ENCODE measurements at places on chromosomes 11 and 22.

- no peak for DNase-seq
Measured at GRCh38 chr22:29663180-29663821, 56.5 kb upstream of the CABP7 start.

DNA sequence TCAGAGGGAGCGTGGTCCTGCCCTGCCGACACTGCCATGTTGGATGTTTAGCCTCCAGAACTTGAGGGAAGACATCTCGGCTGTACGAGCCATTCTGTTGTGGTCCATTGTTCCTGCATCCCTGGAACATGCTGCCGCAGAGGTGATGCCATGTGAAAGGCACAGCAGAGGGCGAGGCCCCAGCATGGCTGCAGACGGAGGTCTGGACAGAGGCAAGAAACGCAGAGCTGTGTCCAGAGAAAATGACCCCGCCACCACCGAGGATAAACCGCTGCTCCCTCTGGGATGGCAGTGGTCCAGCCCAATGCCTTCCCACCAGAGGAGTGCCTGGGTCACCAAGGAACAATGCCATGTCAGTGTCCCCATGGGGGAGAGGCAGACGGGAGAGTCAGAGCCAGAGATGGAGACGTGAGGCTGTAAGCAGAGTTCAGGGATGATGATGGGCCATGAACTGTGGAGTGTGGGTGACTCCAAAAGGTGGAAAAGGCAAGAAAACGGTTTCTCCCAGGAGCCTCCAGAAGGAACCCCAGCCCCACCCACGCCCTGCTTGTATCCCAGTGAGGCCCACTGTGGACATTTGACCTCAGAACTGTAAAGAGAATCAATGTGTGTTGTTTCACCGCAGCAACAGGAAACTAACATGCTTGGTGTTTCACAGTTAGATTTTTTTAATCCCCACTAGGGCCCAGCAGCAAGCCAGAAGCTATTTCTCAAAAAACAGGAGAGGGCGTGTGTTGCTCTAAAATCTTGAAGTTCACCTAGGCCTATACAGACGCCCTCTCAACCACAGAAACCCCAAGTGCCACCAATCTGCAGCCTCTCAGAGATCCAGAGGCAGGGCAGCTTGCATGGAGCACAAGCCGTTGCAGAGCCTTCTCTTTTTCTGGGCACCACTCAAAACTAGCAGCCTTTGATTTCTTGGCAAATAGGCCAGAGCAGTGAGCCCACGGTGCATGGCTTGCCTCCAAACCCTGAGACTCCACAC lies 1422.9 kb downstream of the TBC1D22A start:
- no peak for DNase-seq

DNA sequence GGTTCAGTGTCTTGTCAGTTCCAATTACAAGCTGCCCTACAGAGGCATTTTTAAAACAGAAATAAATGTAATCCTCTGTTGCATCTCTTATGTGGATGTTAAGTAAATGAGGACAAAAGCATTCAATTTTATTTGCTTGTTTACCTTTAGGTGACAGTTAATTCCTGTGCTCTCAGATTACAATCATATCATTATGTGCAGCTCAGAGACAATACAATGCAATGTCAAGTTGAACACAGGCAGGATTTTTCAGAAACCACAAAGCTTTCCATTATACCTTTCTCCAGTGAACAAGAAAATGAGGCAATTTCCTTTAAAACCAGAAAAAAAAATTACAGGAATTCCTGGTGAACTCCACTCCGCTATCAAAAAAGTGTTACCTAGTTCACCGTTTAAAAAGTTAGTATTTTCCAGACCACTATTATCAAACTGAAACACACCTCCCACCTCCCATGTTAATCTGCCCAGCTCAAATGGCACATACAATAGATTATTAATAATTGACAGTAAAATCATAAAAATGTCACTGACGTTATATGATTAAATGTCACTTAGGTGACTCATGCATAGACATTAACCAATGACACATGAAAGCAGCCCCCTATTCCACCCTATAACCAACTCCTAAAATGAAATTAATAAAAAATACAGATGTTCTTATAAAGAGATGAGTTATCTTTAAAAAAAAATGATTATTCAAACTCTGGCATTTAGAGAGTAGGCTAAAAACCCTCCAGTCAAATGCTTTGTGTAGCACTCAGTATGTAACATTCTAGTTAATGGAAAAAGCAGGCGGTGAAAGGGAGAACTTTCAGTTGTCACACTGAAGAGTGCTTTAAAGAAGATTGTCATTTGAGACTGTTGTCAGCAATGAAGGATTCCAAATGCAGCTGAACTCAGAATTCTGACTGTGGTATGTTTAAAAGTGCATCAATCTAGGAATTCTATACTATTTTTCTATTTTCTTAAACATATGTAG lies 98.6 kb downstream of the MUC15 start:
- DNase-seq = no peak

DNA sequence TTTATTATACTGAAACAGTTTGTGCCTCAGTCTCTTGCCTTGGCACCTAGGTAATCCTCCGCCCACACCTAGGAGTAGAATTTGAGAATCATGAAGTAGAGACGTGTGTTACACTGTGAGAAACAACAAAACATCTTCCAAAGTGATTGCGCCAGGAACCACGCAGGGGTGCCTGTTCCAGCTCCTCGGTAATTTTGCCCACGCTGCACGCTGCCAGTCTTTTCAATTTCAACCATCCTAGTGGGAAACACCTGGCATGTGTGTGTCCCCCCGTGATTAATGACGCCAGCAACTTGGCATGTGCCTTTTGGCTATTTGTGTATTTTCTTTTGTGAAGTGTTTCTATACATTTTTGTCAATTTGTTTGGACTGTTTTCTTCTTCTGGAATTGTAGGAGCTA lies 919.1 kb downstream of the BRD1 start:
- no peak for DNase-seq

GRCh38 chr11:111388420-111388819 lies 9.3 kb upstream of the POU2AF1 start:
- DNase-seq = no peak

- no peak for DNase-seq
Measured at GRCh38 chr11:134532921-134533421, 120.9 kb upstream of the B3GAT1 start.

DNA sequence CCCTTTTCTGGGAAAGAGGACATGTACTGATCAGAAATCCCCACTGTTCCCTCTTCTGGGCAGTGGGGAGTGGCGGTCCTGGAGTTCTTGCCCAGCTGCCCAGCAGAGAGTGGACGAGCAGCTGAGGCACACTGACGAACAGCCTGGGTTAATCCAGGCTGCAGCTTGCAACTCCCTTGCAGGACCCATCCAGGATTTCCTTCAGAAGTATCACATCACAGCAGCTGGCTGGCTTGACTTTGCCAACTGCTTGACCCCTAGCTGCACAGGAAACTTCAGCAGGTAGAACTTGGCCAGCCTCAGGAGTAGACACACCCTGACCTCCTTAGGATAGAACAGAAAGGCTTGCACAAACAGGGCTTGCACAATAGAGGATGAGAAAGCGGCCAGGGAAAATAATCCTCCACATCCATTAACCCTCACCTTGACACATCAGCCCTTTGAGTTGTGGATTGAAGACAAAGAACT lies 27.9 kb upstream of the FZD4 start:
- no peak for DNase-seq

- DNase-seq = no peak
Measured at GRCh38 chr22:18120857-18121256, 10.2 kb downstream of the TUBA8 start.

GRCh38 chr11:8697054-8697453 lies 14.5 kb downstream of the RPL27A start:
- DNase-seq = no peak

GRCh38 chr22:25405841-25406509 lies 158.5 kb upstream of the GRK3 start:
- DNase-seq = no peak

- no peak for DNase-seq
Measured at GRCh38 chr22:30309951-30310741, 16.6 kb downstream of the TBC1D10A start.

DNA sequence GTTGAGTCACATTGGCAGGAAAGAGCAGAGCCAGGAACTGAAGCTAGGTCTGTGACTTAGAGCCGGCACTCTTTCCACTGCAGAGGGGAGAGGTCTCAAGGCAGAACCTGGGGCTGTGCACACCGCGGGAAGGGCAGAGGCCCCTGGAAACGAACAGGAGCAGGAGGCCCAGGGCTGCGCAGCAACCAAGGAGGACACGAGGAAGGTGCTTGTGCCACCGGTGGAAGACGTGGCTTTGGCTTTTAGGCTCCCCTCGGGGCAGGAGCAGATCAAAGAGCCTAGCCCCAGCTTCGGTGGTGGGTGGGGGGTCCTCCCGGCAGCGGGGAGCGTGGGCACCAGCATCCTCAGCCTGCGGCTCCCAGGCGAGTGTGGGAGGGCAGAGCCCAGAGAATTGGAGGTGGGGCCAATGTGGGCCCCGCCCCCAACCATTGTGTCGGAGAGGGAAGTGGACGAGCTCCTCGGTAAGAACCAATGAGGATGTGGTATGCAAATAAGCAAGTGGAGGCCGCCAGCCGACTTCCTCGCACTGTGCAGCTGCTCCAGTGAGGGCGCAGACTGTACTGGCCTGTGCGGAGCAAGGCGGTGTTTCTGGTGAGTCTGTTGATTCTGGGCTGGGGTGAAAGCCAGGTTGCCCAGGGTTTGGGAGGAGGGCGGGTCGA lies at the start of gene CCDC116:
Gene CCDC116 (plus strand): TSS at position 524 of the 659 bp plus-strand sequence. CDS start 422 bp downstream, outside the sequence.
- no peak for DNase-seq

DNA sequence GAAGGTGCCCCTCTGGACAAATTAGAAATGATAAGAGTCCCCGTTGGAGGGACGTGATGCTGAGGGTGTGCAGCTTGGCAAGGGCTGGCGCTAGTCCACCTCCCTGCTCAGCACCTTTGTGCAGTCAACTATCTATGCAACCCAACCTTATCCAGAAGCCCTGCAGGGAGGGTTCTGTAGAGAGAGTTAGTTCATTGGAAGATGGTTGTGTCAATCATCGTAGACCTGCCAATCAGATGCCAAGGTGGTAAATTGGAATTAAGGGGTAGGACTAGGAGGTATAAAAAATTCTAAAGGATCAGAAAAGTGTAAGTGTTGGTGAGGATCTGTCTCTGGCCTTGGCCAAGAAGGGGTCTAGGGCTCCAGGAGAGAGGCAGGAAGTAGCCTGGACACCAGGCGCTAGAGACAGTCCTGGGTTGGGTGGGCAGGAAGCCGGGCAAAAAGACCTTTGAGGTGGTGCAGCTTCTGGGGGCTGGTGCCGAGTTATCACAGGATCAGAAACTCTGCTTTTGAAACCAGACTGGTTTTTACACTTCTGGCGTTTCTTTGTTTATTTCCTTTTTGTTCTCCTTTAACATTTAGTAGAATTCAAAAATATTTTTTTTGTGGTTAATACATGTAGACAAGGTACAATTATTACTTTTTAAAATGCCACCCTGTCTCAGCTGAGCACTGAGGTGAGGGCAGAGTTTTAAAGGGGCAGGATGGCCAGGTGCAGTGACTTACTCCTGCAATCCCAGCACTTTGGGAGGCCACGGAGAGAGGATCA lies 1.6 kb downstream of the C1QTNF6 start:
- DNase-seq = no peak

DNA sequence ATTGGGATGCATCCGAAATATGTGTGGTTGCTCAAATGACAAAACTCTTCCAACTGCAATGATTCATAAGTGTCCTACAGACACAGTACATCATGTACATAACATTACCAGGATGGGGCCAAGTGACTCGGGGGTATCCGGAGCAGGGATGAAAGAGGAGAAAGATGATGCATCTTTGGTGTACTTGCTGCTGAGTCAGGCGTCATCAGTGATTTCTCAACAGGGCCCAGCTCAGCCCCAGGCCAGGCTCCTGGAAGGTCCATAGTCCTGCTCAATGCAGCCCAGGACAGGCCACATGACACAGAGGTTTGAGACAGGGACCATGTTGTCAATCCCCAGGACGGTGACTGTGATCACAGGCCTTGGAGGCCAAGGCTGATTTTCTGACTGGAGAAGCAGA lies 59.3 kb downstream of the GGTLC2 start:
- peak; percentile 43 for DNase-seq

DNA sequence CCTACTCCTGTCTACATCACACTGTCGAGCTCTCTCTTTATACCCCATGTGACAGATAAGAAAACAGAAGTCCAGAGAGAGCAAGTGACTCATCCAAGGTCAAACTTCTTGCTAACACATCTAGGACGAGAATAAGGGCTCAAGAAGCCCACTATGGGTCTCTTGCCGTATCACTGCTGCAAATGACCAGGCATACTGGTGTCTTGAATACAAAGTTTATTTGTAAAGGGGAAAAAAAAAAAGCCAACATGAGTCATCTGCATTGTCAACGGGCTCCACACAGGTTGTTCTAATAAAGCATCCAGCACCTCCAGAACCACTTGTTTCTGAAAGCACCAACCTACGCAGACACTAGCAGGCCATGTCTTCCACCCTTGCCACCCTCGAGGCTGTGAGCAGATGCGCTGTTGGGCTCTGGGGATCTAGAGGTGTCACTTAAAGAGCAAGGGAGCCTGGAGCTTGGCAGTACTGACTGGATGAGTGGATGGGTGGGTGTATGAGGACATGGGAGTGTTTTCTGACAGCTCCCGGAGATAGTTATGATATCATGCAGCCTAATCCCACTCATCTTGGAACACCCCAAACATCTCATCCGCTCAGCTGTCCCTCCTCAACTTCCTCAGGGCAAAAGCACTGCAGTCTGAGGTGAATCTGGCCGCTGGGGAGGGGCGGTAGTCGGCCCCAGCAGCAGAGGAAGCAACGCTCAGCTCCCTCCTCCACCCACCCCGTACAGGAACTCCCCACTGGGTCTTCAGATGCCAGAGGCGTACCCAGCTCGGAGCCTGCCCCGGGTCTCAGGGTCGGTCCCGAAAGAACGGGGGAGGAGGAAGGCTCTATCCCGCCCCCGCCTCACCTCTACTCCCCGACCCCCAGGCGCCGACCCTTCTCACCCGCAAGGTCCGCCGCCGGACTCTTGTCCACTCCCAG lies 1.0 kb downstream of the SMCO4 start:
- DNase-seq = peak; percentile 74

- DNase-seq = peak; percentile 56
Measured at GRCh38 chr11:43969543-43969942, 27.1 kb downstream of the C11orf96 start.

DNA sequence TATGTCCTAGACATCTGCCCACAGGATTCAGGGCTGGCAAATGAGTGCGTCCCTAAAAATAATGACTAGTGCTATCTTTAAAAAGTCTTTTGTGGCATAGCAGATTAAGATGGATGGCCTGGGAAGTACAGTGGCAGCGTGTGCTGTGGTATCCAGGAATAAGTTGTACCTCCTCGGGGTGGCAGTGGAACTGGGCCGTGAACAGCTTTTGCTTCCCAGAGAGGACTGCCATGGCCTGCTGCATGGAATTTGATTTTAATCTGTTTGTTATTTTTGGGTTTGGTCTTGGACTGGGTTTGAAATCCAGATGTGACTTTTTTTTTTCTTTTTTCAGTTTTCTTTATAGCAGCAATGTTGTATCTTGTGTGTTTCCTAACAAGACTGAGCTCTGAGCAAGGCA lies 71.3 kb upstream of the PARVG start:
- DNase-seq = no peak

Data from ascending aorta (tissue), 2 donors.